Renal cortical epithelial cell (primary cell): ENCODE measurements at places on chromosomes 3 and 15.
A peak's percentile ranks its signal among the peaks of the same experiment; 100 is the strongest.

- peak; percentile 79 for DNase-seq
Measured at GRCh38 chr3:71681224-71681668, 44.0 kb downstream of the EIF4E3 start.

GRCh38 chr15:66735909-66736305, 33.9 kb downstream of the SMAD6 start:
- DNase-seq: no peak

- DNase-seq: no peak
Measured at GRCh38 chr3:33798113-33798417, 365 bp upstream of the PDCD6IP start.

- DNase-seq: no peak
Measured at GRCh38 chr3:122105626-122106025, 50.5 kb downstream of the CD86 start.

GRCh38 chr3:27696906-27697305, 25.2 kb downstream of the EOMES start:
- no peak for DNase-seq

DNA sequence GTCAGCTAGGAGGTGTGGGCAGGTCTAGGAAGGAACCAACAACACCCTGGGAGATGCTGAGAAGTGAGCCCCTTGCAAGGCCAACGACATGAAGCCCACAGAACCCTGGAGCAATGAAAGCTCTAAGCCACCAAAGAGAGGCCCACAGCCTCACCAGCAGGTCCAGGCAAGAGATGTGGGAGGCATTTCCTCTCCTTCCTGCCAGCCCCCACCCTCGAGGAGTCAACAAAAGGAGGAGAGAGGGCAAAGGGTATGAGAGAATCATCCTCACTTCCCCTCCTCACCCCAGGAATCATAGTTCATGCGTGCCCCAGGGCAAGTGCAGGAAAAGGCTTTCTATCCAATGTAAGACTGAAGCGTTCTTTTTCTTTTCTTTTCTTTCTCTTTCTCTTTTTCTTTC, 195.8 kb downstream of the SHQ1 start:
- DNase-seq: no peak

- no peak for DNase-seq
Measured at GRCh38 chr3:52521488-52521824, 12.2 kb downstream of the NT5DC2 start.

DNA sequence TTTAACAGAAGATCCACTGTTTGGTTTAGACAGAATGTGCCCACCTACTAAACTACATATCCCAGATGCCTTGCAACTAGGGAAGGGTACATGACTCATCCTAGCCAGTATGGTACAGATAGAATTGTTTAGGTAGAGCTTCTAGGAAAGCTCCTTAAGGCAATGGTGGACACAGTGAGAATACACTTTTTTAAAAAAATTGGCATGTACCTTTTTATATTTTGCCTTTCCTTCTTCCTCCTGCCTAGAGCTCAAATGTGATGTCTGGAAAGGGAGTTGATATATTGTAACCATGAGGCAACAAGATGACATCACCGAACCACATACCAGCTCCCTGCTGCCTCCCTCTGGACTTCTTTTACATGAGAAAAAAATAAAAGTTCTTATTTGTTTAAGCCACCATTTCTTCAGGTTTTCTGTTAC, 14.4 kb upstream of the C3orf80 start:
- peak; percentile 63 for DNase-seq

GRCh38 chr3:73622091-73622805, 2.5 kb downstream of the PDZRN3 start:
- DNase-seq: no peak

DNA sequence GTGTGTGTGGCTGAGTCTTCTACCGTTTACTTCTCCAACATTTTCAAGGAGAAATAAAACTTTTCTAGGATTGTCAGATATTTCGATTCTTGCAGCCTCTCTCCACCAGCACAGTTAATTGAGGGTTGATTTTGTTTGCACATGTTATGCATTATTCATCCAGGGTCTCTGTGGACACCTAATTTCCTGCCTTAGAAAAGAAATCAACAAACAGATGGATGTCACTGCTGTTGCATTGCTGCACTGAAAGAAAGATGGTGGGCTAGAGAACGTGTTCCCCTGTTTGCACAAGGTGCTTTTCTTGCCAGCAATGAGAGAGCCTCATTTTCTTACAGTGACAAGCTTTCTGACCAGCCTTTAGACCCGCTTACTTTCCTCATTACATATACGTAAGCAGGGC, 150.0 kb downstream of the CLSTN2 start:
- no peak for DNase-seq

GRCh38 chr15:64216730-64217428, 54.1 kb upstream of the PPIB start:
- DNase-seq: peak; percentile 7

DNA sequence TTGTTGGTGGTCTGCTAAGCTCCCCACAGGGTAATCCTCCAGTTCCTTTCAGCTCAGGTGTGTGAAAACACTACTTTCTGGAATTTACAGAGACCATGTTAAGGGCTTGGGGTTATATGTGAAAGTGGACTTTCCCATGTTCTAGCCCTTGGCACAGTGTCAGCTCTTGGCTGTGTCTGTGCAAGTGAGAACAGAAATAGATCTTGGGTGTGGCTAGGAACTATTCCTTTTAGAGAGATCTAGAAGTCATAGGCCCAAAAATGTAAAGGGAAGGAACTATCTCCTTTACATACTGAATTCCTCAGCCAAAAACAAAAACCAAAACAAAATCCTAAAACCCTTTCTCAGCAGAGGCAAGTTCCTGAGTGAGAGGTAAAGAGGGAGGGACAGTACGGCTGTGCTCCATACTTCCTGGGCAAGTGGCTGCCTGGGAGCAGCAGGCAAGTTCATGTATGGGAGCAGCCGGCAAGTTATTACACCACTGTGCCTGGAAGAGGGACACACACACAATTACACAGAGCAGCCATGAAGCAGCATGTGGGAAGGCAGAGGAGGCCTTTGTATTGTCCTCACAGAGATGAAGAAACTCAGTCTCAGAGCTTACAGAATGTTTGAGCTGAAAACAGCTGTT, 19.9 kb upstream of the C3orf62 start:
- DNase-seq: no peak

DNA sequence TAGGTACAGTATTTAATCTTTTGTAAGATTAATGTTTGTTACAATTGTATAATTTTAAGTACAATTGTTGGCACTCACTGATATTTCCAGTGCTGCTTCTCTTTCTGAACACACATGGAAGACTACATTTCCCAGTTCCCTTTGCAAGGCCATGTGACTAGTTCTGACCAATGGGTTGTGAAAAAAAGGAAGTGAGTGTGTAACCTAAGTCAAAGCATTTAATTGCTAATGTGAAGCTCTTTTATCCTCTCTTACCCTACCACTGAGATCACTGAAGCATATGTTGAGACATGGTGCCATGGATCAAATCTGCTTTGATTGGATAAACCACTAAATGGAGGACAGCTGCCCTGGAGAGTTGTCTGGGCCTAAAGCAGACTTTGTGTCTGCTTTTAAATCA, 83.9 kb upstream of the PLXND1 start:
- DNase-seq: peak; percentile 74

GRCh38 chr3:155242342-155242741, 51.1 kb downstream of the STRIT1 start:
- DNase-seq: peak; percentile 29

DNA sequence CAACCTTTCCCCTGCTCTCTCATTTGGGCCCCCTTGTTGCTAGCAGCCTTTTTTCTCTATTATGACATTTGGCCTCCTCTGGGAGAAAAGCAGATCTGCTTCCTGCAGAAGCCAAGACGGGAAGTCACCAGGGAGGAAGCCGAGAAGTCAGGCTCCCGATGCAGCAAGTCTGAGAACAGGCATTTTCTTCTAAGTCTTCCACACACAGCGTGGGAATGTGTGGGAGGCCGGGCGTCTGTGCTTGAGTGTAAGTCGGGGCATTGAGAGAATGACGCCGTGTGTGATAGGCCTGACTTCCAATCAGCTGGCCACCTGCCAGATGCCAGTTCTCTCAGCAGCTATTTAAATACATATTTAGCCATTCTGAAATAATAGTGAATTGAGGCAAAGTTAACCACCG, 75.8 kb upstream of the FAM98B start:
- DNase-seq: no peak

- no peak for DNase-seq
Measured at GRCh38 chr3:72058493-72059081, 273.6 kb upstream of the PROK2 start.

GRCh38 chr3:180351601-180352000, 250.4 kb upstream of the TTC14 start:
- DNase-seq: no peak

GRCh38 chr15:29805043-29805707, 17.1 kb downstream of the TJP1 start:
- DNase-seq: peak; percentile 86

DNA sequence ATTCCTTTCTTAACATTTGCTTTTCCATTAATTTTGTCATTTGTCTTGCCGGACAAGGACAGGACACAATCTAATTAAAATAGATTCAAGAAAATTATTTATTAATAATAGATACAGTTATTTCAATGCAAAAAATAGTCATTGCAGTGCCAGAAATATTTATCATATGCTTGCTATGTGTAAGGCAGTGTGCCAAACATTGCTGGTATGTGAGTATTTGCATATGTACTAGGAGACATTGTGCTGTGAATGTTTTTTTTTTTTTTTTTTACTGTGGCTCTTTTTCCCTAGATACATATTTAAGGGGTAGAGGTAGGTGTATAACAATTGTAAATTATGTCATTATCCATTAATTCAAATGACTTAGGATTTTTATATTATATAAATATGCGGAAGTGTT, 23.3 kb downstream of the SPRED1 start:
- no peak for DNase-seq

- peak; percentile 26 for DNase-seq
Measured at GRCh38 chr15:89395996-89396395, 61.4 kb upstream of the POLG start.

GRCh38 chr15:97301166-97301565, 659.3 kb upstream of the ARRDC4 start:
- DNase-seq: no peak

GRCh38 chr3:129854460-129854859, 39.1 kb downstream of the TMCC1 start:
- DNase-seq: no peak

DNA sequence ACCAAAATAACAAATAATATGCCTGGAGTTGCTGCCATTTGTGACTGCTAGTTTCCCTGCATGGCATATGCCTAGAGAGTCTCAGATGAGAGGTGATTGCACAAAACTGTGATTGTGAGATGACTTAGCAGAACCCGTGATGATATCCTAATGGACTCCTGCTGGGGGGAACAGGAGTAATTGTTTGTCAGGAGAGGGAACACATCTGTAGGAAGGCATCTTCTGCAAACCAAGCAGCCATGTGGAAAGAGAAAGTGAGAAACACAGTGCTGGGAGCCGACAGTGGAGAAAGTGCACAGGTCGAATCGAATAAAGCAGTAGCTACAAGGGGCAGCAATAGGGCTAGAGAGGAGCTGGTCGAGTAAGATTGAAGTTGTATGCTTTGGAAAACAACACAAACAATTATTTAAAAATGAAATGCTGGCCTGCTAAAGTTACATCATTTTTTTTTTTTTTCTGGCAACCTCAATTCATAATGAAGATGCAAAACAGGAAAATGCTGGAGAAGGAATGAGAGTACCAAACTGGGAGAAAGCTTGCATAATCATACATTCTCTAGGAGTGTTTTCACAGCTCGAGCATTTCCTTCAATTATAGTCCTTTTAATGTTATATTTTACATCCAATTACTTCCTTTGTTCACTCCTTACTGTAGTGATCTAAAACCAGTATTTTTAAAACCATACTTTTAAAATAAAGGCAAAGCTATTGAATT, 494.2 kb upstream of the AGTR1 start:
- no peak for DNase-seq

DNA sequence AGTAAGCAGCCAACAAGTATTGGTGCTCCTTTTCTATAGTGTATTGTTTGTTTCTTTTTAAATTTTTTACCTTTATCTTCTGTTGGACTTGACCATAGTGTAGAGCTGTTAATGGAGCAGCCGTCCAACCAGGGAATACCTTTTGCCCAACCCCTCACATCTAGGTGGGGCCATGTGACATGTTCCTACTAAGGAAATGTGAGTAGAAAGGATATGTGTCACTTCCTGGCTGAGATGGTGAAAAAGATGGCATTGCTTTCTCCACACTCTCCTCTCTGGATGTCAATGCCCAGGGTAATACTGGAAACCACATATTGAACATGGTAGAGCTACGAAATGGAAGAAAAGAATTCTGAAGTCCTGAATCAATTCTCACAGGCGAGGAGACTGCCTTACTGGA, 218.8 kb downstream of the TBL1XR1 start:
- no peak for DNase-seq

- no peak for DNase-seq
Measured at GRCh38 chr15:31280046-31280830, 46.4 kb upstream of the KLF13 start.

GRCh38 chr15:92523176-92523575, 129.5 kb downstream of the ST8SIA2 start:
- DNase-seq: no peak

DNA sequence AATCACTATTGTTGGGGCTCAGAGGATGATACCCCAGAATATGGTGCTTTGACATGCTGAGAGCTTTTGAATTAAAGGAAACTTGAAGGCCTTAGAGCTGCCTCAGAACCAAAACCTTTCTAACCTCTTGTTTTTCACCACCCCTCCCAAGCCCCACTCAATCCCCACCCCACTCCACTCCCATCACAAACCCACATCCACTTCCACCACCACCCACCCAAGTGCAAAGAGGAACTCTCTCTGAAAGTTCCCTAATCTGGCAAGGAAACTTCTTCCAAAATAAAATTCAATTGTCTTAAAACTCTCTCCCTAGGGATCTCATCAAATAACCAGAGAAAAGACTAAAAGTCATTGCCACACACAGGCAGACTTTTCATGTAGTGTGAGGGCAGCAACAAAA, 301.2 kb upstream of the ARHGEF26 start:
- no peak for DNase-seq

- DNase-seq: no peak
Measured at GRCh38 chr3:151612115-151612514, 121.6 kb upstream of the AADACL2 start.

GRCh38 chr3:172098698-172099494, 59.5 kb downstream of the FNDC3B start:
- peak; percentile 41 for DNase-seq

DNA sequence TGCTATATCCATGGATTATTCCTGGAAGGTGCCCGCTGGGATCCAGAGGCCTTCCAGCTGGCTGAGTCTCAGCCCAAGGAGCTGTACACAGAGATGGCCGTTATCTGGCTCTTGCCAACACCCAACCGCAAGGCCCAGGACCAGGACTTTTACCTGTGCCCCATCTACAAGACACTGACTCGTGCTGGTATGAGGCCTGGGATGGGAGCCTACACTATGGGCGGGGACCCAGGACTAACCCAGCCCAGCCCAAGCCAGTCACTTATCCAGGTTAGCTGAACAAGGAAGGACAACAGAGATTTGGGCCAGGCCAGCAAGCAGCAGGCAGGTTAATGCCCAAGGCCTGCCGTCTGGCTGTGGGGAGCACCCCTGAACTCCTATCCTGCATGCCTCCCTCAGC, 45.3 kb downstream of the SEMA3G start:
- DNase-seq: no peak

DNA sequence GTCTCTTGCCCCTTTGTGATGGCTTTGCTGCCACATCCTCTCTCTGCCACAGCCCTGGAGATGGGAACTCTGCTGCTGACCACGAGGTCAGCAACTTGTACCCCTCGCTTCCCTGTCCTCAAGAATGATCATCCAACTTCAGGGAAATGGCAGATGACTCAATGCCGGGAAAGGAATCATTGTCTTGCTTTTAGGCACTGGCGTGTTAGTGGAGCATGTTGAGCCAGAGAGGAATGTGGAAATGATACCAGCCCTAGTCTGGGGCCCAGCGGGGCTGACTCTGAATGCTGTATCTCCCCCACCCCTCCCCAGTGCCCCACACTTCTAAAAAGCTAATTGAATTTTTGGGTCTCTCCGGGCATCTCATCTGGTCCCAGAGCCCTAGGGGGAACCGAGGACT, 184.9 kb upstream of the BHLHE40 start:
- no peak for DNase-seq
